Naive thymus-derived CD8-positive, alpha-beta T cell (primary cell): ENCODE measurements at places on chromosomes 5 and 9. TPM values are rescaled to one million over a fixed set of nuclear protein-coding genes. Genes with fewer than 3 reads are reported as not detected.

RALGDS gene
- polyA plus RNA-seq, result 29.4 TPM

HNRNPA0 gene
- polyA plus RNA-seq, result 16.1 TPM

SLC34A3 gene
- not detected for polyA plus RNA-seq

SHISAL2B gene
- polyA plus RNA-seq, result not detected

DNA sequence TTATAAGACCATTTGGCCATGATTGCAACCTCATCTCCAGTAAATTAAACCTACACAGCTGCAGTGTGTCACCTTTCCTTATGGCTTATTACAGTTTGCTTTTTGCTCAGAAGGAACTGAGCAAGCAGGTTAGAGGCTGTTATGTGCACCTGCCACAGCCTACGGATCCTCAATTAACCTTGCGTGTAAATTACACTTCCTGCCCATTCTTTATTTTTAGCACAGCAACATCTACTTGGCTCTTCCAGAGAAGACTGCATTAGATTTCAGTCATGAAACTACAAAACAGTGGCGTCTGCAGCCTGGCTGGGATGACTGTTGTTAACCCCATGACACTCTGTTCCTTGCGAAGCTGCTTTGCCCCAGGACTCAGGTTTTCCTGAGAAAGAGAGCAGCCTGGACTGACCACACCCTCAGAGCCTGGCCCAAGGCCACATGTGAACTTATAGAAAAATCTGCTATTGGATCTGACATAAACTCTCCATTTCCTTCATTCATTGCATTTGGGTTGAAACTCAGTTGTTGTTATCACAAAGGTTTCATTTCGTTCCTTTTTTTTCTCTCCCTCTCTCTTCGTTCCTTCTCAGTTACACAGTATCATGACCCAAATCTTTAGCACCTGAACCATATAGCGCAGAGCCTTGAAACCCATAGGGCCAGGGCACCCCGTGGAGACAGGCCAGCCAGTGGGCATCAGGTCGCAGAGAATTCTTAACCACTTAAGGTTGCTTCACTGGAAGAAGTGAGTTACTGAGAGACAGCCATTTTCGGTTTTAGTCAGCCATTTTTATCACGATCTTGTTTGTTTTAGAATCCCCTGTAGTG, 138.6 kb downstream of the PALM2AKAP2 start:
- H3K36me3 ChIP-seq, result no peaks in the 10 kb centered on the region
- H3K4me1 ChIP-seq, result peaks cover 8% of the 10 kb centered on the region
- no peak for DNase-seq
- peaks cover 5% of the 10 kb centered on the region for H3K27me3 ChIP-seq
- no peak overlapping the region for H3K27ac ChIP-seq

DNA sequence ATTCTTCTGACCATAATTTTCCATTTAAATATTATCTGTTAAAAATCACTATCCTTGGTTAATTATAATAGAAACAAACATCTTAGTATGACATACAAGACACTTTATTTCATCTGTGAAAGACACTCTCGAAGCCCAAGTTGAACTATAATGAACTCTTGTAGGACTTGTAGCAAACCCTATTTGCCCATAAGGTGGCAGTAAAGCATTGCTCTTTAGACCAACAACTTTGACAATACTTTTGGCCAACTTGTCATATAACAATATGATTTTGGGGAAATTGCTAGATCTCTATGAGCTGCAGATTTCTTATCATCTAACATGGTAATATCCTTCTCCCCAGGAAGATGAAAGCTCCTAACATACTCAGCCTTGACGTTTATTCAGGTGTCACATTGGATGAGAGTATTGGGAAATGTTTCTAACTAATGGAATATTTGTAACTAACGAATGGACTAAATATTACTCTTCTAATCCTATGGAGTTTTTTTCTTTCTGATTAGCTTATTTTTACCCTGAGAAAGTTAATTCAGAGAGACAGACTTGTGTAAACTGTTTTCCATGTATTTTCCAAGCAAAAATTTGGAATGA, 11.0 kb downstream of the SPINK14 start:
- peak; percentile 12 for DNase-seq
- H3K4me1 ChIP-seq, result no peaks in the 10 kb centered on the region
- no peak overlapping the region for H3K27ac ChIP-seq
- no peak overlapping the region for H3K4me3 ChIP-seq
- H3K36me3 ChIP-seq, result no peaks in the 10 kb centered on the region

DNA sequence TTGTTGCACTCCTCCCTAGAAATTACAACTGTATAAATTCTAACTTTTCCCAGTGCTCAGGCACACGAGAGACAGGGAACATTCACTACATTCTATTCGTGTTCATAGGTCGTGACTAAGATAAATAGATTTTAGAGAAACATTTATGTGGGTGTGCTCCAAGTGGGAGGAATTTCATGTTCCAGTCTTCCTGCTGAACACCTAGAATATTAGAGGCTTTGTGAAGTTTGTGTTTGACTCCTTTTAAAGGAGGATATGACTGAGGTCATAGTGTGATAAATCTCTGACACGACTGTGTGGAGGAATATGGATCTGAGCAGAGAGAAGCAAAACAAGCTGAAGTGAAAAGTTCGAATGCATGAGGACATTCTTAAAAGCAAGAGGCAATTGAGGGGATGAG, 355.3 kb downstream of the ZSWIM6 start:
- no peak overlapping the region for H3K27ac ChIP-seq
- peaks cover 19% of the 10 kb centered on the region for H3K27me3 ChIP-seq
- no peak overlapping the region for H3K4me3 ChIP-seq

DNA sequence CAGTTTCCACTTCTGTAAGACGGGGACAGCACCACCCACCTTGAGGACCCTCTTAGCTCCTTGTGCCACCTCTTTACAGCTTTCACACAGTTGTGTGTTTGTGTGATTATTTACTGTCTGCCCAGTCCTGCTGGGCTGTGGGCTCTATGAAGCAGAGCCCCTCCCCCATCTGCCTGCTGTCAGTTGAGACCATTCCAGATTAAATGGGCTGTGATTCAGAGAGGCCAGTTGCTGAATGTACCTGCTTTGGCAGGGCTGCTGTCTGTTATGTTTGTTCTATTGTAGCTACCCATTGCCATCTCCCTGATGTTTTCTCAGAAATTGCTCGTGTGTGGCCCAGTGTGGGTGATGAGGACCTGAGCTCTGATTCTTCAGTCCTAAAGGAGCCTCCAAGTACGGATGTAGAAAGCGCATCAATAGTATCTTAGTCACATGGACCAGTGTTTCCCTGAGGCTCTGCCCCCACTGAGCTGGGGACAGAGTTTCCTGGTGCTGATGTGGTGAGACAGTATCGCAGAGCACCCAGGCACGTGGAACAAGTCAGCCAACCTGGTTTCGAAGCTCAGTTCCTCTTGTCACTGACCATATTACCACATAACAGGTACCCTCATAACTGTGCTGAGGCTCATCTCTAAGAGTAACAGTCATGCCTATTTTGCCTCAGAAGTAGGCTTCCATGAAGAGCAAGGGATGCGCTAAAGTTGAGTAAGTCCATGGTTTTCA, 3.7 kb downstream of the ANGPTL2 start:
- H3K27ac ChIP-seq, result no peak overlapping the region
- DNase-seq, result no peak
- peaks cover 10% of the 10 kb centered on the region for H3K27me3 ChIP-seq
